Stimulated activated CD4-positive, alpha-beta T cell treated with anti-CD3 and anti-CD28 coated beads, Interleukin-1b, Interleukin-23, amount 100 ng/mL, for 4 hours (primary cell): ENCODE measurements at places on chromosomes 3 and 15.

DNA sequence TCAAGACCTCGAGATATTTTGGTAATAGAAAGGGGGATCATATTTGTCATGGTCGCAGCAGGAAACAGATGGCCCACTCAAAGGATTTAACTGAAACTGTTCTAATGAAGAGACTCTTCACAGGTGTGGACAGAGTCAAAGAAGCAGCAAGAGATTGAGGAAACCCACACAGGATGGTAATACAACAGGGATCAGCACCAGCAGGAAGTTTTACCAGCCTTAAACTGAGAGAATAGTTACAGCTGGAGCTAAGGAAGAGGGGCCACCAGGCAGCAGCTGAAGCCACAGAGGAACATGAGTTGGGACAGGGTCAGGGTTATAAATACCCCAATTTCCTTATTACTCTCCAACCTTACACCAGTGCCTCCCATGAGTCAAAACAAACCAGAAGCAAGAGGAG lies 131.8 kb upstream of the UBE2E2 start:
- no peak for DNase-seq

DNA sequence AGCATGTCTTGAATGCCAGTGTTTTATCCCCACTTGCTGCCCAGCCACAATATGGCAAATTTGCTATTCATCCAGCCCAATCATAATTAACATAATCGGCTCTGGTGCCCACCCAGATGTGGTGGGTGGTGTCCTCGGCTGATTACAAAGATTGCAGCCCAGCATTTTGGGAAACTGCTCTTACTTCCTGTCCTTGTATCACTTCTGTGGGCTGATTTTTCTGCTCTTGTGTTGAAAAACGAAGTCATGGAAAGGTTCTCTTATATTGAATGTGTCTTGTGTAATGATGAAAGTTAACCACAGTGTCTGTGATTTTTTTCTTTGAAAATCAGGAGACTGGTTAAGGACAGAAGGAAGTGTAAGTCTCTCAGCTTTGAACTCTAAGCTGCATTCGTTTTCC lies 141.7 kb downstream of the CACNA2D3 start:
- DNase-seq, result no peak

GRCh38 chr3:34683851-34684250 lies 885.4 kb downstream of the PDCD6IP start:
- DNase-seq, result peak; percentile 8

GRCh38 chr15:60086681-60087429 lies 82.7 kb downstream of the FOXB1 start:
- DNase-seq, result no peak

DNA sequence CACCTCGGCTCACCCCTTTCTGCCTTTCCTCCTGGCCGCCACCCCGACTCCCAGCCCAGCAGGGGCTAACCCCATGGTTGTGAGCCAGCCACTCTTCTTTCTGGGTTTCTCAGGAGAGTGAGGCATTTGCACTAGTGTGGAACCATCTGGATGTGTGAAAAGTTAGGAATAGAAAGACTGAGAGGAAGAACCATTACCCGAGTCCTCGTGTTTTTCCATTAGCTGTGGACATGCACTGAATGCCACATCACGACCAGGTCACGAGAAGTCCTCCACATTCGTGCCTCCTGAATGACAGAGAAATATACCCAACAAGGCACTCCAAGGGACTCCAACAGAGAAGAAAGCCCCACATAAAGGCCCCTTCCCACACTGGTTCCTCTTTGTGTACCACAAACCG lies 18.0 kb upstream of the RAD18 start:
- DNase-seq, result no peak

DNA sequence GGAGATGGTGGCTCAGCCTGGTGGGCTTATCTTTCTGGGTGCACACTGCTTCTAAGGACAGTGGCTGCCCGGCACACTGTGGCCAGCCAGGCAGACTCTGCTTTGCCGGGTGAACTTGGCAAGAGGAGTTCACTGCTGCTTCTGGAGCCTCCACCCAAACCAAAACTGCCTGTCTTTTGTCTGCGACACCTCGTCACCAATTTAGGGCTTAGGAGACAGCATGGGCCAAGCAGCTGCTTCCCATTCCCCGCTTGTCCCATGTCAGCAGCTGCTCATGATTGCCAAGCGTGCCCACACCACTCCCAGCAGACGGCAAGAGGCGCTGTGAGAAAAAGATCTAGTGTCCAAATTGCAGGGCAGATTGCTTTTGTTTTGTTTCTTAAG lies 57.3 kb downstream of the LSM3 start:
- no peak for DNase-seq

DNA sequence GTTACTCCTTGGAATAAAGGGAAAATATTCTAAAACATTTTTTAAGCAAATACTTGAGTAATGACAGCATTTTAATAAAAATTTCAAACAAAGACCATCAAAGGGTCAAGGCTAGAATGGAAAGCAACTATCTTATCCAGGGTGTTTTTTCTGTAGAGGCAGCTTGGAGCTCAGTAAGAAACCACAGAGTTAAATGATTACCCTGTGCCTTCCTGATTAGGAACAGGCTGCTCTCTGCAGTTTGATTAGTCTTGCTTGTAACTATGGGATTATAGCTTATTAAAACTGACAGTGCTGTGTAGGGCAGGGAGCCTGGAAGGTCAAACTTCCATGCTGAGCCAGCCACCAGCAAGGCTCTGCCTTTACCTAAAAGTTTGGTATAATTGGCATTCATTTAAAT lies 33.1 kb downstream of the QTRT2 start:
- DNase-seq, result no peak

DNA sequence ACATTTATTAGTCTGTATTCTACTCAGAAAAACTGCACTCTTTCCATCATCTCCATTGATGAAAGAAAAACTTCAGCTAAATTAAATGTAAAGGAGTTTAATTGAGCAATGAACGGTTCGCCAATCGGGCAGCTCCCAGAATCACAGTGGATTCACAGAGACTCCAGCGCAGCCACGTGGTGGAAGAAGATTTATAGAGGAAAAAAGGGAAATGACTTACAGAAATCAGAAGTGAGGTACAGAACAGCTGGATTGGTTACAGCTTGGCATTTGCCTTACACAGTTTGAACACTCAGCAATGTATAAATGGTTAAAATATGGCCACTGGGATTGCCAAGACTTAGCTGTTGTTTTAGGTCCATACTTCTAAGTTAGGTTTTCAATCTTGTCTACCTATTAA lies 2.8 kb upstream of the SUCLG2 start:
- DNase-seq, result no peak

DNA sequence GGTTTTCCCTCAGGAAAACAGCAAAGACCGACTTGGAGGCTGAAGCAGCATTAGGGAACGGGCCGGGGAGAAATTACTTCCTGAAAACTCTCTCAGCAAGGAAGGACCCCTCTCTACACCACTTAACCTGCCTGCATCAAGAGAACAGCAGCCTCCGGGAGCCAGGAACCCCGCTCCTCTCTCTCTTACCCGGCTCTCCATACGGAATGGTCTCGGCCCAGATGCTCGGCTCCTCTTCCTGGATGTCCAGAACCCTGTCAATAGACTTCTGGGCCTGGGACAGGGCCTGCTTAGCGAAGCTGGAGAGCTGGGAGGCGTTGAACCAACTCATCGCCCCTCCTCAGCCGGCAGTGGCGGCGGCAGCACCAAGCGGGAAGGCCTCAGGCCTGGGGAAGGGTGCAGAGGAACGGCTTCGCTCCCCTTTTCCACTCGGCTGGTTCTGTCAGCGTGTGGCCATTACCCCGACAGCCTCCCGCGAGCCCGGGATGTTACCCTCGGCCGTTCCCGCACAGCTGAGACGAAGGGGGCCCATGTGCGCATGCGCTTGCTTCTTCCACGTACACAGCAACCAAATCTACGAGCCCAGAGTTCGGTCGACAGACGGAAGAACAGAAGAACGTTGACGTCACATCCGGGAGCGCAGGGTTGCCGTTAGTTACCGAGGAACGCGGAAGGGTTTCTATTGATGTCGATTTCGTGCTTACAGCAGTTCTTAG lies at the start of gene TMF1:
TSS of gene TMF1 (minus strand) at position 578 of the 716 bp plus-strand sequence. CDS start at position 331, 247 bp downstream.
- DNase-seq, result peak; percentile 94

DNA sequence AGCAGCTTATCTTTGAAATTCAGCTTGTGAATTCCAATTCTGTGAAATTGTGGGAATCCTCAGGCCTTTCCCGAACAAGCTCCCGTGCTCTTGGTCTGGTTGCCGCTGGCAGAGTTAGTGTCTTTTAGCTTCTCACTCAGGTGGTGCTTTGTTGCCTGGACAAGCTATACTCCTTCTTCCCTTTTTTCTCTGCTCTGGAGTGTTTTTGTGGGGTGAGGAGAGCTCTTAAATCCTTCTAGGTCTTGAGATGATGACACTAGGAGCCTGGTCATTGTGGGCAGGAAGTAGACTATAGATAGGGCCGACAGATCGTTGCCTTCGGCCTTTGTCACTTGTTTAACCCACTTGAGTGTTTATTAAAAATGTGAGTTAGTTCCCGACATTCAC lies 93.8 kb downstream of the SLCO3A1 start:
- no peak for DNase-seq

GRCh38 chr3:151931171-151931570 lies 57.7 kb downstream of the SUCNR1 start:
- no peak for DNase-seq

GRCh38 chr15:93088200-93088980 lies 621 bp downstream of the RGMA start:
- DNase-seq, result no peak

- no peak for DNase-seq
Observed at GRCh38 chr3:126758882-126759281, 54.8 kb downstream of the CHCHD6 start.

DNA sequence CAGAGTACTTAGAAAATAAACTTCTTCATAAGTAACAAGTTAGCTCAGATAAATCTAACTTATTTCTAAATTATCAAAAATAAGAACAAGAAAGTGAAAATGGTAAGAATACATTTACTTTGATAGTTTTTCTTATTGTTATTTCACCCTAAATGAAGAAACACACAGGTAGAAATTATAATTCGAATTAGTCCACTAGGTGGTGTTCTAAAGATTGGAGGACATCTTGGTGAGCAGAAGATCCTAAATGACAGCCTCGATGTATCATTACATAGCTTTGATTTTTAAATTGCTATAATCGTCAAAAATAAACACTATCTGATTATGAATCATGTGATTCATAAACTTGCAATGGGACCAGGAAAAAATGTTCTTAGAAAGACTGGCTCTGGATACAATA lies 280.8 kb upstream of the UBE2E2 start:
- no peak for DNase-seq

DNA sequence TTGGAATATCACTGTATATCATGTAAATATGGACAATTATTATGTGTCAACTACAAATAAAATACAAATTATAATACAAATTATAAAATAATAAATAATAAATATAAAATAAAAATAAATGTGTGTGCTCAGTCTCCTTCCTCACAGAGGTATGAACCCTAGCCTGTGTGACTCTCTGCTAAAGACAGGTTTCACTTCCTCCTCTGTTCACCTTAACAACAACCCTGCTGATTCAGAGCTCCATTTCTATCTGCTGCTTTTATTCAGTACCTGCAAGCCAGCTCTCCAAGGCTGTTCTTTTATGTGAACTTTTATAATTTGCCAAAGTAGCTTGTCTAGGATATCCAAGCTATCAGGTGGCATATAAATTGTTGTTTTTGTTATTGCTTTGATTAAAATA lies 610.7 kb upstream of the GRM7 start:
- DNase-seq, result no peak

- no peak for DNase-seq
Observed at GRCh38 chr3:186596568-186597287, 16.1 kb upstream of the AHSG start.

- DNase-seq, result no peak
Observed at GRCh38 chr15:99506399-99506798, 59.4 kb upstream of the MEF2A start.

GRCh38 chr3:196502775-196503195 lies 783 bp downstream of the RNF168 start:
- peak; percentile 43 for DNase-seq

- no peak for DNase-seq
Observed at GRCh38 chr3:42653560-42654330, at the start of gene ZBTB47. Gene ZBTB47, plus strand, starts transcription at chr3:42653697. Its CDS starts 4,659 bp downstream, at chr3:42658356.

DNA sequence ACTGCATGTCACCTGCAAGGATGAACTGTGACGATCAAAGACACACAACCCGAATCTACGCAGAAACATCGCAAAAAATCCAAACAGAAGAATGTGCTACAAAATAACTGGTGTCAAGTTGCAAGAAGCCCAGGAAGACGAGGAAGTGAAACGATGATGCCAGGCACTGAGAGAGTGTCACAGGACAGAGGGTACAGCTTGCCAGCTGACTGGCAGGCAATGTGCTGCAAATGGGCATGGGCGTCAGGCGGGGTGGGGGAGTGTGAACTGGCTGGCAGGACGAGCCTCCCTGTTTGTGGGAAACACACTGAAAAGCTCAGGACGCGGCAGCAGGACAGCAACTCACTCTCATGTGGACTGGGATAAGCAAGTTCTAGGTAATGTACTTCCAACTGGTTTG lies 28.9 kb upstream of the OCA2 start:
- no peak for DNase-seq

DNA sequence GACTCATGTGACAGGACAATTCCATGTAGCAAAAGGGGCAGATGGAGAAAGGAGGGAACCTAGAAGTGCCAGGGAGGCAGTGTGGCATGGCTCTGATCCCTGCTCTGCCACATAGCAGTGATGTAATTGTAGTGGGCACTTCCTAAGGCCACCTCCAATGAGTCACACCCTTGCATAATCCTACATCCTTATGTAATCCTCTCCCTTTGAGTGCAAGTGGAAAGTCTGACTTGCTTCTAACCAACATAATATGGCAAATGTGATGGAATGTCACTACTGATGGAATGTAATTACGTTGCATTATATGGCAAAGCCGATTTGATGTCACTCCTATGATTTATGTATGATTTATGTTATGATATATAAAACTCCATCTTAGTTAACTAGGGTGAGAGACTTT lies 72.9 kb upstream of the ATP2C1 start:
- no peak for DNase-seq

- DNase-seq, result no peak
Observed at GRCh38 chr15:101411085-101411484, 78.4 kb downstream of the PCSK6 start.

GRCh38 chr3:127218454-127218922 lies 25.6 kb downstream of the PRR23E start:
- no peak for DNase-seq

GRCh38 chr3:192273697-192274010 lies 453.7 kb downstream of the FGF12 start:
- no peak for DNase-seq

DNA sequence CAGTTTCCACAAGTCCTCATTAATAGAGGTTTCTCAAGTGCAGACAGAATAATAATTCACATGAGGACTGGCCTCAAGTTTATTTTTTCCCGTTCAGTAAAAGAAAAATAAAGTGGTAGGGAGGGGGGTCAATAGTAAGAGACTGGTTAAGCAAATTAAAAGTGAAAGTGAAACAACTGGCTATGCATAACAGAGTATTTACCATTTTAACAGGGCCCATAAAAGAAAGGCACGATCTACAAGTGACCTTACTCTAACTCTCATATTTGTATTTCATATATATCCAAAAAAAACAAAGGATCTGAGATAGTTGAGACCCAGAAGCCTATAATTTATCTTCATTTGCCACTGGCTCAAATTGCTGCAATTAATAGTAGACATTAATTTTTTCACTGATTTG lies 686.3 kb downstream of the NTRK3 start:
- DNase-seq, result no peak

GRCh38 chr3:163328680-163329079 lies 1749.6 kb downstream of the SI start:
- DNase-seq, result no peak

- no peak for DNase-seq
Observed at GRCh38 chr15:68114356-68114755, 60.2 kb downstream of the PIAS1 start.

GRCh38 chr3:181030948-181031347 lies 41.4 kb upstream of the DNAJC19 start:
- no peak for DNase-seq
